ENCODE measurements at places on chromosomes 4 and X.
A peak's percentile ranks its signal among the peaks of the same experiment; 100 is the strongest.

DNA sequence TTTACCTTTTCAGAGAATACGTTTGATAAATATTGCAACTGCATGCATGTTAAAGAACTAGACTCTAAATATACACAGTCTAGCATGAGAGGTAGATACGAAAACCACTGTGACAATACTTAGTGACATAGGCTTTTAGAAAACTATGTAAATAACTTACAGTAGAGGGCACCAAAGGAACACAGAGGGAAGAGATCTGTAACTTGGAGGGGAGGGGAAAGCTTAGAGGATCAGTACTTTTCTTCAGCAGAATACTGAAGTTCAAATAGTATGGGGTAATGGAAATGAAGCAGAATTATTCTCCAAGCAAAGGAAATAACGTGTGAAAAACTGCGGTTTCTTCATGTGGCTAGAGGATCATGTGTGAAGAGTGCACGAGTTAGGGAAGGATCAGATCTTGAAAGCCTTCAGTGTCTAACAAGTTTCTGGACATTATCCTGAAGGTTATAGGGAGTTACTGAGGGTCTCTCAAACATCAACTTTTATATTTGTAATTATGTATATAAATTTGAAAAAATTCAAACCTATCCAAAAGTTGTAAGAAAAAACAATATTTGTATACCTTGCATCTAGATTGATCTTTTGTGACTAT lies 264.3 kb downstream of the NPFFR2 start:
- DNase-seq = peak; percentile 80

- DNase-seq = peak; percentile 3
These were observed 2.4 kb downstream of the TFDP3 start for GRCh38 chrX:133215747-133216146.

DNA sequence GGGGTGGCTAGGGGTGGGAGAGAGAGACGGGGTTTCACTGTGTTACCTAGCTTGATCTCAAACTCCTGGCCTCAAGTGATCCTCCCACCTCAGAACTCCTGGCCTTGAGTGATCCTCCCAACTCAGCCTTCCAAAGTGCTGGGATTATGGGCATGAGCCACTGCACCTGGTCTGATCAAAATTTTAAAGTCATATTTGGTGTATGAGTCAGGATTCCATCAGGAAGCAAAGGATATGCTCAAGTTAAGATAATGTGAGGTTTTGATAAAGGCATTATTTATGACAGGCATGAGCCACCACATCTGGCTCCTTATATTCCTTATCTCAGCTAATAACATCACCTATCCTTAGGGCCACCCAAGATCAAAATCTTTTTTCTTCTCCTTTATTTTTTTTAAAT lies 182.0 kb downstream of the SLC4A4 start:
- no peak for DNase-seq

GRCh38 chrX:14309431-14309830 lies 219.9 kb upstream of the GLRA2 start:
- DNase-seq = no peak

DNA sequence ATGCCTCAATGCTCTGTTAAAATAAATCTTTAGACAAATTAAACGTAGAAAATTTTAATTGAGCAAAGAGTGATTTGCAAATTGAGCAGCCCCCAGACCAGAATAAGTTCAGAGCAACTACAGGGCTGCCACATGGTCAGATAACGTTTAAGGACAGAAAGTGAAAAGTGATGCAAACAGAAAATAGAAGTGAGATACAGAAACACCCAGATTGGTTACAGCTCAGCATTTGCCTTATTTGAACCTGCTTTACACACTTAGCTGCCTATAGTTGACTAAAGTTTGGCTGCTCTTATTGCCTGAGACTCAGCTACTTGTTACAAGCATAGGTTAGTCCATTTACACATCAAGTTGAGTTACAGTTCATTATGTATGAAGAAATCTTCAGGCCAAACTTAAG lies 1800.8 kb upstream of the PCDH10 start:
- DNase-seq = no peak

DNA sequence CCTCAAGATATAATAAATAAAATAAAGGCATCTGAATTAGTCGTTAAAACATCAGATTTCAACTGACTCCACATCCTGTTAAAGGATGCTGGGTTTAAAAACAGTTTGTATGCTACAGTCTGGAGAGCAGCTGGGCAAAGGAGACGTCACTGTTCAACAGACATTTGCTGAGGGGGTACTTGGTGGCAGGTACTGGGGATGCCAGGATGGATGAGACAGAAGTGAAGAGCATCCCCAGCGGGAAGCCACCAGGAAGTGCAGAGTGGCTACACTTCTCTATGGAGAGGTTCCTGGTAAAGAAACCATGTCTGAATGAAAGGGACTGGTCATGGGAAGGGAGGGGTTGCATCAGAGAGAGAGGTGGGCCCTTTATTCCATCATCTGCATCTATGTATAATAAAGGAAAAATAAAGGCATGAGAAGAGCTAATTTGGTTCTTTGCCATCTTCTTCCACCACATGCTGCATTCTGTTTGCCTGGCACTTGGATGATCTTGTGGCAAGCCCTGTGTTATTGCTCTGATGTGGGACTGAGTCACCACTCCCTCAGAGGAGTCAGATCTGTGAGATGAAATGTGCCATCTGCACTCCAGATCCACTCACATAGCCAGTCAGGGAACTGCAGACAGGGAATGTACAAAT lies 145.0 kb downstream of the SOWAHB start:
- DNase-seq = peak; percentile 44

GRCh38 chr4:48133669-48134068 lies 381 bp downstream of the TXK start:
- no peak for DNase-seq

DNA sequence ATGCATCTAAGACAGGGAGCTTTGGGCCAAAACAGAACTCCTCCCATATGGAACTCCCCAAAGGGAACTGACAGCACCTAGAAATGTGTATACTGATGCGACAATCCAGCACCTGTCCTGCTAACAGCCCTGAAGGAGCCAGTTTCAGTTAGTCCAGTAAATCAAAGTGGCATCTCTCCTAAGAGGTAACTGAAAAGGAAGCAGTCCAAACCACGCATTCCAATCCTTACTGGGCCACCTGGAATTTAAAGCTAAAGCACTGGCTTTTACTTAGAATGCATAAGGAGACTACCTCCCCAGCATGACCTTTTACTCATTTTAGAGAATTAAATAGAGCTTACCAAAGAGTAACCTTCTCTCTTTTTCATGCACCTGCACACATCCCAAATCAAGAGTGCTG lies 586.8 kb upstream of the PITX2 start:
- no peak for DNase-seq

DNA sequence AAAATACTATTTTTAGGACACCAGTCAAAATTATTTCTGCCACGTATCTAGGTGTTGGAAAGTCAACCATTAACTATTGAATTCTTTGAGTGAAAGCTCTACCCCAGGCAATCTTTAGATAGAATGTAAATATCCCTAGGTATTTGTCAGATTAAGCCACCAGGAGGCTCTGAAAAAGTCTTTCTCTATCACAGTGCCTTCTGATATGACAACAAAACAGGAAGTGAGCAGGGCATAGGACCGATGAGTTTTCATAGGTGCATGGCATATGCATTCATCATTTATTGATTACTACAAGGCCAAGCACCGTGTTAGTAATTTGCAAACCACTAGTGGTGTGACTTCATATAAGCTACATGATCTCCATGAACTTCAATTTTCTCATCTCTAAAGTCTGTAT lies 333.6 kb upstream of the F9 start:
- DNase-seq = no peak

GRCh38 chrX:1140236-1140681 lies 72.2 kb downstream of the CRLF2 start:
- DNase-seq = no peak

DNA sequence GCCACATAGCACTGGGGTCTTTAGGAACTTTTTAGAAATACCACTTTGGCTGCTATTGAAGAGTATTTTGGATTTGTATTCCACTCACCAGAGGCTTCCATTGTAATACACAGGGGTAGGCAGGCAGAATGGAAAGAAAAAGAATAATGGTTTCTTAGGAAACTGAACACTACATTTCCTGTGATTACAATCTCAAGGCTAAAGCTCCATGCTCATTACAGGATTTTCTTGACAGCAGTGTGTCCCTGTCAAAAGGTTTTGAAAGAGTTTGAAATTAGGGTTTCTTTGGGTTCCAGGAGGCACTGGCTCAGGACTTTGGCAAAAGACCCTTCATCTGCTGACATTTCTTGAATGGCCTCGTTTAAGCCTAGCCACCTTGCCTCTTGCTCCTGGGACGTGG lies 74.8 kb upstream of the STIM2 start:
- DNase-seq = no peak

GRCh38 chr4:11623726-11624037 lies 195.0 kb upstream of the HS3ST1 start:
- no peak for DNase-seq

- DNase-seq = peak; percentile 54
These were observed 1840.1 kb downstream of the PCDH7 start for GRCh38 chr4:32560306-32560705.

DNA sequence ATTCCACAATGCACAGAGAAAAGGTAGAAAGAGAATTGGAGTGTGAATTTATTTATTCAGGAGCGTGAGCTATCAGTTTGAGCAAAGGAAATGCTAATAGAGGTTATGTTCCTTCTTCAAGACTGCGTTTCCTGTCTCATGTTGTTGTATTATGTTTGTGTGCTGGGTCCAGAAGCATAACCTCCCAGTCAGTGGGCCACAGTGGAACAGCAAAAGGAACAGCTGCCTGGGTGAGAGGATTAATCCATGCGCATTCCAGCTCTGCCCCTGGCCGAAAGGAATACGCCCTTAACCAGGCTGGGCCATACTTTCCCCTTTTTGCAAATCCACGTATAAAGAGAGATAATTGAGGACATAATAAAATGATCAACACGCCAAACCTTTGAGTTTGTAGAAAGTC lies 32.4 kb upstream of the ARX start:
- no peak for DNase-seq

DNA sequence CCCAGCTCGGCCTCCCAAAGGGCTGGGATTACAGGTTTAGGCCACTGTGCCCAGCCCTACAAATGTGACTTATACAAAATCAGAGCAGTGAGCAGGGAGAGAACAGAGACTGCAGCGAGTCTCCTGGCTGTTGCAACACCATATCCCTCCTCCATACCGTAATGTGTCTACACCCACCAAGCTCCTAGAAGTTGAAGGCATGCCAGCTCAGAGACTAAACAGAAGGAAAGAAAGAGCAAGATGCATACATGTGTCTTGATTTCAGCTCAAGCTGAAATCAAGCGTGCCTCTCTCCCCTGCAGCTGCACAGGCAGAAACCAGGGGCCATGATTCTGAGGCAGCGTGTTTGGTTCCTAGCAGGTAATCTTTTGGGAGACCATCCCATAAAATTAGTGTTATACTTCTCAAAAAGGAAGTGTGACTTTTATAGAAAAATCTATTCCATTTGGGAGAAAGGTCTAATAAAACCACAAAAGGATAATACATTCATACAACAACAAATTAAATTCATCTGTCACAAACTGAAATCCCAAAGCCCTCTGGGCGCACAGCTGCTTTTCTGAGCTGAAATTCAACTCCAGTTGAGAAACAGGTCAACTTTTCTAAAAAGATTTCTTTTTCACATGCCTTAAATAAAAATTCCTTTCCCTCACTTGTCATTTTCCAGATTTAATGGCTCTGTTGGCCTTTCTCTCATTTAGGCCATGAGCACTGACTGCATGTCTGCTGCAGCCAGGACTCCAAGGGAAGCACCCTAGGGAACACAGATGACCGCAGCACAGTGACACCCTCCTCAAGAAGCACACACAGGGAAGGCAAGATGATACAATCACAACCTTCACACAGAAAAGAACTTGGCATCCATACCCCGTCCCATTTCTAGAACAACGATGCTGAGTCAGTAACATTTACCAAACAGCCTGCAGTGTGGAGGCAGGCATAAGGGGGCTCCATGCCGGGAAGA lies 34.4 kb downstream of the AFAP1 start:
- DNase-seq = peak; percentile 78

- DNase-seq = no peak
These were observed 39.5 kb upstream of the CD40LG start for GRCh38 chrX:136608295-136608933.

DNA sequence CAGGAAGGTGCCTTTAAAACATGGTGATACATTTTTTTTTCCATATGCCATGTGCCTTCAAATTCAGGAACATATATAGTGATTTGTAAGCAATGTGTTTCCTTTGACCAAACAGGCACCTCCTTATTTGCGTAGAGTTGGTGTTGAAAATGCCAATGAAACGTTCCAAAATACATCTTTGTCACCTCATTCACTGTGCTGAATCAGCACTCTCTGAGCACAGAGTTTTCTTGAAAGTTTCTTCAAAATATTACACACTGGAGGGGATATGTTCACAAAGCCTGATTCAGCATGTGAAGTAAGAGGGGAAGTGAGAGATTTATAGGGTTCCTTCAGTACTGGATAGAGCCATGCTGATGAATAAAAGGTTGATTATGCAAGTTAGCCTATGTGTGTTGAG lies 85.7 kb upstream of the PRR32 start:
- no peak for DNase-seq

DNA sequence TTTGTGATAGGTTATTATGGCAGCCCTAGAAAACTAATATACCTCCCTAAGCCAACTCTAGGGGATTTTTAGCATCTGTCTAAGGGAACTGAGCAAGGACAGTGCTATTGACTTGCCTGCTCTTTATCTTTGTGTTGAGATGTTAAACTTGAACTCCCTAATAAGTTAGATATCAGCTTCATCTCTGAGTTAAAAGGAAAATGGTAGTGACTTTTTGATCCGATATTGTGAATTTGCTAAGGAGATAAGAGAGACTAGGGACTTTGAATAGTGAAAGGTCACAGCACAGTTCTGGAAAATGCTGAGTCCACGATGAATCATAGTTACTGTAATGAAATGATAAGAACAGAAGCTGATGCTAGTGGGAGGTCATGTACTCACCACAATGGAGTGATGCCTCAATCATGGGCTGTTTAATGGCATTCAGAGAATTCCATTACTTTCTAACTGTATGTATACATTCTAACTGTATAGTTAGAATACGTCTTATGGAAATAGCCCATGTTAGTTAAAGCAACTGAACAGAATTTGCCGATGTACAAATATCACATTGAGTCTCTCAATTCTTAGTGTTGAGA lies 147.2 kb downstream of the GLRA3 start:
- DNase-seq = no peak

- DNase-seq = no peak
These were observed 32.9 kb upstream of the DSPP start for GRCh38 chr4:87575408-87575807.

Data from eye (tissue), 1 donor.